ENCODE measurements at places on chromosomes 1 and 21.

- DNase-seq = no peak
Measured at GRCh38 chr1:158286487-158286886, 3.2 kb upstream of the CD1C start.

DNA sequence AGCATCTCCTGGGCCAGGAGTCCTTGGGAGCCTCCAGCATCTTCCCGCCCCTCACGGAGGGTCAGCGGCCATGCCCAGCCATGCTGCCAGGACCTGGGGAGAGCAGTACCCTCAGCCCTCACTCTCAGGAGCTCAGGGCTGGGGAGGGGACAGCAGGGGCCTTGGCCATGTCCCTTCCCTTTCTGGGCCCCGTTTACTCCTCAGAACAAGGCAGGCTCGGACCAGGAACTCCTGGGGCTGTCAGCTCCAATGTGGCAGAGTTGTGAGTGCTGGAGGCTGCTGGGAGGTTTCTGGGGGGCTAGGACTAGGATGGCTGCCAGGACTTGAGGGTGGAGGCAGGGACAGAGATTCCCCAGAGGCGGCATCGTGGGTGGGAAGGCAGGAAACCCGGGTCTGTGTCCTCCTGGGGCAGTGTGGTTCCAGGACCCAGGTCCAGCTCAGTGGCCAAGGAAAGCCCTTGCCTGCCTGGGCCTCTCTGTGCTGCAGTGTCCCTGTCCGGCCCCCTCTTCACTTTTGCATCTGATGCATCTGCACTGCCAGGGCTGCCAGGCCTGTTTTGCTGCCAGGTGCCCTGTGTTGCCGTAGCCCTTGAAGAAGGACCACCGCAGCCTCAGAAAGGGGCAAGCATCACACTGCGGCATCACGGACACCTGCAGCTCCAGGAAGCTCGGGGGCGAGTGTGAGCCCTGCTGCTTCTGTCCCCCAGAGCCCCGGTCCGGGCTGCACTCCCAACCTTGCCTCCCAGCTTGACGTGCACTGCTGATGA is 223.9 kb downstream of the CAMTA1 start:
- DNase-seq = no peak

GRCh38 chr1:47593013-47593568 is 155.2 kb downstream of the FOXD2 start:
- DNase-seq = no peak

DNA sequence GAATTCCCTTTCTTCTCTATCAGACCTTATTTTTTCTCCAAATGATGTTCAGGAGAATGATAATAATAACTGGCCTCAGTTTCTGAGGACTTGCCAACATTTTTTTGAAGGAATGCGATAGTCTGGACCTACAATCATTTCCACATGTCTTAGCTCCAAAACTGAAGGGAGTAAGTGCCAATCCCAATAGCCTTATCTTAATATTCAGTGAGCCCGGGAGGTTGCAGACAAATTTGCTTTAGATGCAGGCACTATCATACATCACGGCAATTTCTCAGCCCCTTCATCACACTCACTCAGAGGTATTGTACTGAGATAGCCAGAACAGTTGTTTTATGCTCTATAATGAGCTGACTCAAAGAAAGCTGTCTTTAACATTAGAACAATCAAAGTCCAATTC is 796.9 kb downstream of the ADGRL2 start:
- no peak for DNase-seq

GRCh38 chr1:114956570-114956969 is 73.1 kb upstream of the TSHB start:
- DNase-seq = no peak

DNA sequence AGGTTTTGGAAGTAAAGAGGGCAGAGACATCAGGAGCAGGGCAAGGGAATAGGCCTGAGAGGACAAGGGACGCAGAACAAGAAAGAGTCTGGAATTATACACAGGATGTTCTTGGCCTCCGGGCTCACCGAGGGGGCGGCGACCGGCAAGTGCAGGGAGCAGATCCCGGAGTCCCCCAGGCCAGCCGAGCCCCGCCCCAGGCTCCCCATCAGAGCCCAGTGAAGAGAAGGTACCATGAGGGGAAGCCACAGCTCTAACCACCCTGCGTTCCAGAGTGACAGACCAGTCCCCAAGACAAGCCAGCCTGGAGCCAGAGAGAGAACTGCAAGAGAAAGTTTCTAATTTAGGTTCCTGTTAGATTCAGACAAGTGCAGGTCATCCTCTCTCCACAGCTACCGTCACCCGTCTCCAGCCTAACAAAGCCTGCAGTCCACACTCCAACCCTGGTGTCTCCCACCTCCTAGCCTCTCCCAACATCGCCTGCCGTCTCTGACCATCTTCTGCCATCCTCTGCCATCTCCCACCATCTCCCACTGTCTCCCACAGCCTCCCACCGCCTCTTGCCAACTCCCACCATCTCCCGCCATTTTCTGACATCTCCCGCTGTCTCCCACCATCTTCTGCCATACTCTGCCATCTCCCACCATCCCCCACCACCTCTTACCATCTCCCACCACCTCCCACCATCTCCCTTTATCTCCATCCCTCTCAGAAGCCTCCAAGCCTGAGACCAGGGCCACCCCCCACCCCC is 42.5 kb downstream of the CAPN2 start:
- DNase-seq = no peak

DNA sequence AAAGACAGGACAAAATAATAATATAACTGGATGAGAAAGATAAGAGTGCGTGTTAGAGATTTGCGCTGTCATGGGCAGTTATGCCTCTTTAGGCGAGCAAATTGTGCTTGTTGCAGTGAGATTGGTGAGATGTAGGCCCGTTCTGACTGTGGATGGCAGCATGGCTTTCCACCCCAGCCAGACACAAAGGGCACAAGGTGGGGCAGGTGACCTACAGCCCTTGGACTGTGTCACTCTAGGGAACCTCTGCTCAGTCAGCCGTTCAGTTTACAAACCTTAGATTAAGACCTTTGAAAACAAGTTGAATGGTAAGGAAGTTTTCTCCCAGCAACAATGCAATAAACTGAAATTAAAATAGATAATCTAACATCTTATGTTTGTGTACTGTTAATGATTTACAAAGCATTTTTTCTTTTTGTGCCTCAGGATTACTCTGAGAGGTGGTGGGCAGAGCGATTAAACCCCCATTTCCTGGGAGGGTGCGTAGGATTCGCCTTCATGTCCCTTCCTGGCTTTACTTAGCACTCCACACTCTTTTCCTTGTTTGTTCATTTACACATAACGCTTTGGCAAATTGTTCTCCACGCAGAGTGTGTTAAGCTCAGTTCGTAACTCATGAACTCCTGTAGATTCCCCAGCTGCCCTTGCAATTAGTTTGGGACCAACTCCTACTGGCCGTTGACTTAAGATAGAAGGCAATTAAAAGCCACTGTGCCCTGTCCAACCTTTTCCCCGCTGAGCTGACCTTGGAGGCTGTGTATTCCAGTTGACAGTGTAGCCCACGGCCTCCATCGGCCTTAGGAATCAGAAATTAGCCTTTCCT is 58.1 kb upstream of the IGSF5 start:
- DNase-seq = no peak
